ENCODE measurements at places on chromosomes 11 and 22.

DNA sequence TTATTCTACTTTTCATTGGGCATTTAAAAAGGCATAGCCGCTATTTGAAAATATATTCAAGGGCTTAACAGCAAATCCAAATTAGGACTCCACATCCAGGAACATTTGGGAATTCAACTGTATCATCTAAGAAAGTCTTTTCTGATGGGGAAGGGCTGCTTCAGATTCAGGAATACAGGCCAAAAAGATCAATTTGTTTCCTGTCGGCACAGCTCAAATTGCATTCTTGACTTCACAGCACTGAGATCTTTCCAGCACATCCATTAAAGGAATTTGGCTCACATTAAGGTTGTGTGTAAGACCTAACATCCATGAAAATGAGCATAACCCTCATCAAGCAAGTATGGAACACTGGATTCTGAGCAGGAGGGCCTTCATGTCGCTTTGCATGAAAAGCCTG is 1169.5 kb upstream of the CCDC90B start:
- no peak for DNase-seq

DNA sequence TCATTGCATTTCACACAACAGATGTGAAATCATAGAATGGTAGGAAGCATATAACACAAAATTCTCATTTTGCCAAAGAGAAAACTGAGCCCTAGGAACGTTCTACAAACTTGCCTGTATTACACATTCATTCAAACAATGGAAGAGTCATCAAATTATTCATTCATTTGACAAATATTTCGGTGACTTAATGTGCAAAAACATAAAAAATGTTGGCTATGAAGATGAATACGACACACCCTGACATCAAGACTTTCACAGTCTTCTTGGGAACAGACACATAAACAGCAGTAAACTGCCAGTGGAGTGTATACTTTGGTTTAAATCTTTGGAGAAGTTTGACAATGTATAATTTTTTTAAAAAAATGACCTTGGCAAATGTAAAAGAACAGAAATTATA is 20.4 kb upstream of the C11orf87 start:
- no peak for DNase-seq

DNA sequence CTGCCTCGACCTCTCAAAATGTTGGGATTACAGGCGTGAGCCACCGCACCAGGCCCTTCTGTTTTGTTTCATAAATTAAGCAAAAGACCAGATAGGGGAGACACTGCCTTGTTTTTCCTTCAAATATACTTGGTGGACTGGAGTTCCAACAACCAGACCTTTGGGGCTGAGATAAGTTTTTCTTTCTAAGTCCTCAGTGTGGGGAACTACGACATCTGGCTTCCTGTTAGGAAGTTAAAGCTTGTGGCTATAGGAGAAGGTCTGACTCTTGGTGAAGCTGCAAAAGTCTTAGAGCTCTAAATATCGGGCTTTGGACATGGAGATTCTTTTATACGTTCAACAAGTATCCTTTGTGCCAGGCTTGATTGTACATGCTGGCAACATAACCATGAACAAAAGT is 64.1 kb upstream of the EED start:
- no peak for DNase-seq

DNA sequence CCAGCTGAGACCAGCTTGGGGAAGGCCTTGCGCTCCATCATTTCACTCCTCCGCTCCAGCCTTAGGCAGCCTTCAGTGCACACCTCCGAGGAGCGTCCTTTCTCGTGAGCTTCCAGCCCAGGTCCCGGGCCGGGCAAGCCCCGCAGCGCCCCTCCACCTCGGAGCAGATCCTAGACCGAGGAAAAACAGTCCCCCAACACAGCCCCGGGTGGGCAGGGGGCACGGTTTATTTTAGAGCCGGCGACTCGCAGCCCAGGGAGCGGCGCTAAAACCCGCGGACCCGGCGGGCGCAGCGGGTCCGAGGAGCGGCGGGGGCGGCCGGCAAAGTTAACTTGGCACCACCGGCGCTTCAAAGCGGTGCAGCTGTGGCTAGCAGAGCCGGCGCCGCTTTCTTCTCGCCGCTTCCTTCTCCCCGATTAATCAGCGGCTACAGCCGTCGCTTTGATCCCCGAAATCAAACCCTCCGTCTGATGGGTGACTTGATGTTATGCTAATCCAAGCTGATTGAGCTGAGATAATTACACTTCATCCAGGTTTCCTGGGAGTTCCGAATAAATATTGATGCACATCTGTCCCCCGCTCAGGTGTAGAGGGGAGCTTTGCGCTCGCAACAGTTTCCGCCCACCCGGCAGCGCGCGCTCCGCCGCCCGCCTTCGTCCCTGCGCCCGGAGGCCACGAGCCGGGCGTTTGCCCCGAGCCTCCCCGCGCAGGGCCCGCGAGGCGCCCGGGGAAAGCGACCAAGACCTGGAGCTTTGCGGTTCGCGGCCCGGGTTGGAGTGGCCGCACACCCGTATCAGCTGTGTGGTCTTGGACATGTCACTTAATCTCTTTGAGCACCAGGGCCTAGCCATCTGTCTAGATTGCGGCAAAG is 192.7 kb downstream of the BUD13 start:
- DNase-seq = no peak

GRCh38 chr22:48811885-48812284 is 1015.8 kb downstream of the BRD1 start:
- no peak for DNase-seq

DNA sequence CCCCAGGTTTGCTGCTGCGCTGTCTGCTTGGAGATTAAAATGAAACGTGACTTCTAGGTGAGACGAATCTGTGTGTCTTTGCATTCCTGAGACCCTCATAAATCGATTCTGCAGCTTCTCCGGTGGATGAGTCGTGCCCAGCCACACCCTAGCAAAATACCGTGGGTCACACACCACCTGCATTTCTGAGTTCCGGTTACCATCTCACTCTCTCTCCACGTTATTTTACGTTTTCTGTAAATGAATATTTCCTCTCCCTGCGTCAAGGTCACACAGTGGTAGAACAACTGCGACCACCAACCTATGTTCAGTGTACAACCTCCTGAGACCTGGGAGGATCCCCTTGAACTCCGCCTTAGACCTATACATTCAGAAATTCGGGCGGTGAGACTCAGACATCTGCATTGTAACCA is 1.1 kb downstream of the YWHAH start:
- no peak for DNase-seq

DNA sequence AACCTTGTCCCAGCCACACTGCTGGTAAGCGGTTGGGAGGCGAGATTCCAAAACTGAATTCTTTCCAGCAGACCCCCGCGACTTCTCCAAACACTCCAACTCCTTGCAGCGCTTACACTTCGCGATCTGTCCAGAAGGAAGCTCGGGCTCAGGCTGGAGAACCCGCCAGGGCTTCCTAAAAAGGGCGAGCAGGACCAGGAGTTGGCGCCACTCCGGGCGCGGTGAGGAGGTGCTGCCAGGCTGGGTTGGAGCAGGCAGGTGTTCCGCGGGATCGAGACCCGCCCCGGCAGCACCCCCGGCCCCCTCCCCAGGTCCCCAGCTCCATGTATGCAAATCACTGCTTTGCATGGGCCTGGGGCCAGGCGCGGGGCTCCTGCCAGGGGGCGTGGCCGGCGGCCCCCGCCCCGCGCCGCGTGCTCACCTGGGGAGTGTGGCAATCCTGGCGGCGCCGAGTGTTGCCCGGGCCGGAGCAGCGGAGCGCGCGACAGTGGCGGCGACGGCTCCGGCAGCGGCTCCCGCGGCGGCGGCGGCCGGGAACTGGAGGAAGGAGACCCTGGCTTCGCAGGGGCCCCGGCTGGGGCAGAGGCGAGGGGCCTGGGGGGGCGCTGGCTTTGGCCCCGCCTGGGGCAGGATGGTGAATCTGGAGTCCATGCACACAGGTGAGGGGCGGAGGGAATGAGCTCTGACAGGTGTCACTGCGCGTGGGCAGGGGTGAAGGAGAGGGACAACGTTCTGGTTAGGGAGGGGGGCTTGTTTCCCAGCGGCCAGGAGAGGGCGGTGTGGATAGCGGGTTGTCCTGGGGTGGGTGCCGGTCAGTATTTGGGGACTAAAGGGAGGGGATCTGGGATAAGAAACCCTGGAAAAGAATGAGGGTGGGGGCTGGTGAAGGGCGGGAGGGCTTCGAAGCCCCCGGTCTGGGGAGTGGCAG is at the start of gene POU2F3:
POU2F3 (plus strand) TSS at position 428 of the 928 bp plus-strand sequence; CDS start at position 632, 204 bp downstream.
- no peak for DNase-seq

DNA sequence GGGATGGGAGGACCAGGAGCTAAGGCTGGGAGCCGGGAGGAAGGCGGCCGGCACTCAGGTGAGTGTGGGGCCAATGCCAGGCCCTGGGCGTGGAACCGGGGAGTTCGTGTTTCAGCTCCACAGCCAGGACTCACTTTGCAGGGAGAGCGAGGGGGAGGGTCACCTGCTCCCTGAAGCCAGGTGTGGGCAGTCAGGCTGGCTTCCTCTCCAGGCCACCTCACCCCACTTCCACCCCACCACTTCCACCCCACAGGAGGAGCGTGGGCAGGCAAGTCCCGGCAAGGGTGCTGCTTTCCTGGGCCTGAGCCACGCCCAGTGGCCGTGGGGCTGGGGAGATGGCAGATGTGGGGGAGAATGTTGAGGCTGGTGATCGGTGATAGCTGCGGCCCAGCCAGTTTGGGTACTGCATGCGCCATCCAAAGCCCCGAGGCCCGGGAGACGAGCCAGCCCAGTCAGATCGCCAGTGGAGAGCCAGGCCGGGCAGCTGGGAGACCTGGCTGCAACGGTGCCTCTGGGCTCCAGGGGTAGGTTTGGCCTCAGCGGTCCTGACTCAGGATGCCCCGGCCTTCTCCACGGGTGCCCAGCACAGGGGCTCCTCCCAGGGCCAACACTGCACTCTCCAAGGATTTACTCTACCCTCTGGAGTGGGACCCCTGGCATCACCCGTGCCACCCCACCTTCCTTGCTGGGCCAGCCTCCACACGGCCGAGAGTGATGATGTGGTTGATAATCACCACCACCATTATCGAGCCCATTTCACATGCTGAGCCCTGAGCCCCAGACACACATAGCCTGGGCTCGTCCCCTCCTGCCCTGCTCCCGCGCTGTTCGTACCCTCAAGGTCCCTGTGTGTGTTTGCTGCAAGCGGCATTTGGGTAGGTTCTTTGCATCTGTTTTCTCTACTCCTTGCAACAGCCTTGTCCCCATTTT is 93.8 kb downstream of the WNT7B start:
- no peak for DNase-seq

- DNase-seq = no peak
Observed at GRCh38 chr11:35089666-35090065, 49.3 kb upstream of the CD44 start.

DNA sequence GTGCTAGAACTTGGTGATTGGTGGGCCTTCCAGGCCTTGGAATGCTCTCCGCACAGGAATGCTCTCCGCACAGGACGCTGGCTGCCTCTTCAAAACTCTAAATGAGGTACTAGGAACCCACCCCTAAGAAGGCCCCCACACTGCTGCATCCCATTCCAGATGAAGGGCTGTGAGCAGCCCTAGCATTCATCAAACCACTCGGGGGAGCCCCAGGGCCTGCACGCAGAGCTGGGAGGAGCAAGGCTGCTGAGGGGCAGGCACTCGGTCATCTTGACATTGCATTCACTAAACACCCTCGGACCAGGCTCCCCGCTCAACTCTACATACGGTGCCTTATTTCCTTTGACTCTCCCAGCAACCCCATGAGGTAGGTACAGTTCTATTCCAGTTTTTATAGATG is 49.2 kb upstream of the EMID1 start:
- no peak for DNase-seq

Data from T-helper 17 cell (primary cell).